ENCODE measurements at places on chromosomes 16 and 17. TPM values are rescaled to one million over a fixed set of nuclear protein-coding genes. Genes with fewer than 3 reads are reported as not detected.

MILR1 gene
- 2.4 TPM for total RNA-seq

DNA sequence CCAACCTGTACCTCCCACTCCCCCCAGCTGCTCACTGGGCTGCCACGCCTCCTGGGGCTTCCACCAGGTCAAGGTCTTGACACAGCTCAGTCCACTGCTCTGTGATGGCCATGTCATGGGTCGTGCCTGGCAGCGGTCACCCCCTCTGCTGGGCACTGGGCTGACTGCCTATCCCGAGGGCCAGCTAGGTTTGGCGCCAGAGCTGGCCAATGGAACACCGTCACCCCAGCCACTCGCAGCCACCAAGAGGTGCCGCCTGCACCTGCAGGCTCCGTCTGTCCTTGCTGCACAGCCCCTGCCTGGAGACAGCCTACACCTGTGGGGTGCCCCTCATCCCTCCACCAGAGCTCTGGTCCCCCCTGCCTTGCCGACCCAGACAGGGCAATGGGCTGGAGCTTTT lies 4.5 kb upstream of the RAB40C start:
- no peak for DNase-seq

- no peak for DNase-seq
Measured at GRCh38 chr16:77945126-77945525, 77.2 kb upstream of the CLEC3A start.

GRCh38 chr17:7207120-7208001 lies 12.3 kb downstream of the DLG4 start:
- DNase-seq, result no peak

GRCh38 chr16:24984903-24985675 lies 30.1 kb downstream of the ARHGAP17 start:
- DNase-seq, result no peak

- no peak for DNase-seq
Measured at GRCh38 chr16:49015225-49015592, 266.4 kb downstream of the CBLN1 start.

DNA sequence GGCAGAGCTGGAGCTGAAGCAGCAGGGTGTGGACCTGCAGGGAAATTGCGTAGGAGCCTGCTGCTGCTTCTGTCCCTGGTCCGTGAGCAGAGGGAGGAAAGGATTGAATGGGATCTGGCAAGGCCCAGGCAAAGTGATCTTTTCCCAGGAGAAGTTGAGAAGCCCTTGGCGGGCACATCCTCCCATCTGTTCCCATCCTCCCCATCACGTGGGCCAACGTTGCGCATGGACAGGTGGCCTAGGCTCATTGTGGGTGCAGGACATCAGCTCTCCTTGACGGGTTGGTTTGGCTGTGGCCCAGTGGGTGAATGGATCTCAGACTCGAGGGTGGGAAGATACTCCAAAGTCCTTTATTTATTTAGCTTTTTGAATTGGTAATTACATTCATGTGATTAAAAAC lies 29.4 kb upstream of the POLR3E start:
- DNase-seq, result no peak

- DNase-seq, result no peak
Measured at GRCh38 chr16:17270683-17271109, 200.1 kb downstream of the XYLT1 start.

- DNase-seq, result no peak
Measured at GRCh38 chr16:3856367-3857141, 24.0 kb downstream of the CREBBP start.

DNA sequence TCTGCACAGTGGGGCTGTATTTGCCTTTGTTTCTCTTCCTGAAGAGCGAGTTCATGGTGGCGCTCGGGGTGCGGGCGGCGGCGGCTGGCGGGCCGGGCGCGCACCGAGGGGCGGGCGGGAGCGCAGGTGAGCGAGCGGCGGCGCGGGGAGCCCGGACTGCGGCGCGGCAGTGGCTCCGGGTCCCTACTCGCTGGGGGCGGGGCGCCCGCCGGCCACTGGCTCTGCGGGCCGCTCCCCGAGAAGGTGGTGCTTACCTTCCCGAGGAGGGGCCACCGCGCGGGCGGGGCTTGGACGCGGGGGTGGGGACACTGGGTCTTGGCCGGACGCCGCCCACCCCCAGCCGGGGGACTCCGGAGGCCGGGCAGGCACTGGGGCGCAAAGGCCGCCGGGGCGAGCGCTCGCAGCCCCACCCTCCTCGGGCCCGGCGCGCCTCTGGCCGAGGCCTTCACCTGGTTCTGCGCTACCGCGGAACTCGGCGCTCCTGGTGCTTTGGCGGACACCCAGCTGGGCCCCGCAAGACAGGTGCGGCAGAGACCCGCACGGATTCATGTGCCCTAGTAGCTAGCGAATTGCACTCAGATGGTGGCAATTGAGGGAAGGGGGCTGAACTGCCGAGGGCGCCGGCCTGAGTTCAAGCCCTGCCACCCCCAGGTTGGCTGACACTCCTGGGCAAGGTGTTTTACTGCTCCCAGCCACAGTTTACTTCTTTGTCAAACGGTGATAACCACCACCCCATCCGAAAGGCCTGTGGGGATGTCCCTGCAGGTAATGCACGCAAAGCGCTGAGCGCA lies at the start of gene PPL:
PPL (minus strand) TSS at position 158 of the 791 bp plus-strand sequence; CDS start at position 55, 103 bp downstream.
- DNase-seq, result no peak

CES5A gene
- total RNA-seq, result not detected
